Stimulated activated CD4-positive, alpha-beta T cell treated with anti-CD3 and anti-CD28 coated beads, Interleukin-4, amount 100 ng/mL, for 4 hours (primary cell): ENCODE measurements at places on chromosomes 12 and 14.

GRCh38 chr14:98069712-98070171 lies 1202.3 kb downstream of the BCL11B start:
- DNase-seq, result no peak

DNA sequence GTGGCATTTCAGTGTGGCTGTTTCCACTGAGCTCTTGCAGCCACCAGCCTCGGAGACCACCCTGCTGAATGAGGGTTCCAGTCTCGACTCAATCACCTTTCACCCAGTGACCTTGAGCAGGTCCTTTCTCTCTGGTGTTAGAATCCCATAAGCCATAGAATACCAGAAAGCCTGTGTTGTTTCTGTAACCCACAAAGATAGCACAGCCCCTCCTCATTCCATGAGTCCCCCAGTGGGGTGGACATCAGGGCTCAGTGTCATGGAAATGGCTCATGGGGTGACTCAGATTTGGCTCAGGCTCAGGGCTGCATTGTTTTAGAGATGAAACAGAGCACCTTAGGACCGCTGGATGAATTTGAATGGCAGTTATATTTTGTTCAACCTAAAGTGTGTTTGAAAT lies 171.5 kb downstream of the PTPN11 start:
- no peak for DNase-seq

GRCh38 chr12:94679554-94680195 lies 29.3 kb upstream of the TMCC3 start:
- no peak for DNase-seq

DNA sequence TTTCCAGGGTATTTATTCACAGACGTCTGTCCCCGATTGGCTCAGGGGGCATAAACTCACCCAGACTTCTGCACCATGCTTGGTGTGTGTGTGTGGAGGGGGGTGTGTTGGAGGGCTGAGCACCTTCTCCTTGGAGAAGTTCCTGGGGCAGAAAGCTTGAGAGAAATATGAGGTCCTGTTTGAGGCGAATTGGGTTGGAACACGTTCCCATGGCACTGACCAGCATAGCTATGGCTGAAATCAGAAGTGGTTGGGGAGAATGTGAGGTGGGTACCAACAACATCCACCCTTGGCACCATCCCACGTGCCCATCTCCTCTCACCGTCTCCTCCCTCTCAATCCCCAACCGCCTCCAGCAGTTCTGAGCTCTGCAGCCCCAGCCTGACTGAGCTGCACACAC lies 16.0 kb upstream of the GPATCH2L start:
- no peak for DNase-seq

DNA sequence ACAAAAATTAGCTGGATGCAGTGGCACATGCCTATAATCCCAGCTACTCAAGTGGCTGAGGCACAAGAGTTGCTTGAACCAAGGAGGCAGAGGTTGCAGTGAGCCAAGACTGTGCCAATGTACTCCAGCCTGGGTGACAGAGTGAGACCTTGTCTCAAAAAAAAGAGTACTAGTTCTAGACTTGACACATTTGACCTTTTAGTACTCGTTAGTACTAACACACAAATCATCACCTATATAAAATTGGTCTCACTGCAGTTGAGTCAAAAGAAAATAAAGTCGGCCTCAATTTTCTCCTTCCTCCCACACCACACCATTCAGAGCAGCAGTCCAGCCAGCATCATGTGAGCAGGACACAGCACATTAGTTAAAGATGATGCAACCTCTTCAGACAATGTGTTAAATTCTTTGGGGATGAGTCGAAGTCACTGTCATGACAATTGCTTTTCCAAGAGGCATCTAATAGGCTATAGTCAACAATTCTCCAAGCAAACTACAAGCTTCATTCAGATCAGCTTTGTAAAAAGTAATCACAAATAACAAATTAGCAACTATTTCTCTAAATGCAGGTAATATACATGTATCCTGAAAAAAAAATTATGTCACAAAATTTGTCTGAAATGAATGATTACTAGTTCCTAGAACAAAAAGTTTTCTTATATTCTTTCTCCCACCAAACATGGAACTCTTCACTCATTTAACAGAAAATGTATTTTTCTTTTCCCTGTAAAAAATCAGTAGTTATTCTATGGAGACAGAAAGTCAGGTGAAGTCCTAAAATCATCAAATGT lies 55.6 kb downstream of the CLIP1 start:
- no peak for DNase-seq

DNA sequence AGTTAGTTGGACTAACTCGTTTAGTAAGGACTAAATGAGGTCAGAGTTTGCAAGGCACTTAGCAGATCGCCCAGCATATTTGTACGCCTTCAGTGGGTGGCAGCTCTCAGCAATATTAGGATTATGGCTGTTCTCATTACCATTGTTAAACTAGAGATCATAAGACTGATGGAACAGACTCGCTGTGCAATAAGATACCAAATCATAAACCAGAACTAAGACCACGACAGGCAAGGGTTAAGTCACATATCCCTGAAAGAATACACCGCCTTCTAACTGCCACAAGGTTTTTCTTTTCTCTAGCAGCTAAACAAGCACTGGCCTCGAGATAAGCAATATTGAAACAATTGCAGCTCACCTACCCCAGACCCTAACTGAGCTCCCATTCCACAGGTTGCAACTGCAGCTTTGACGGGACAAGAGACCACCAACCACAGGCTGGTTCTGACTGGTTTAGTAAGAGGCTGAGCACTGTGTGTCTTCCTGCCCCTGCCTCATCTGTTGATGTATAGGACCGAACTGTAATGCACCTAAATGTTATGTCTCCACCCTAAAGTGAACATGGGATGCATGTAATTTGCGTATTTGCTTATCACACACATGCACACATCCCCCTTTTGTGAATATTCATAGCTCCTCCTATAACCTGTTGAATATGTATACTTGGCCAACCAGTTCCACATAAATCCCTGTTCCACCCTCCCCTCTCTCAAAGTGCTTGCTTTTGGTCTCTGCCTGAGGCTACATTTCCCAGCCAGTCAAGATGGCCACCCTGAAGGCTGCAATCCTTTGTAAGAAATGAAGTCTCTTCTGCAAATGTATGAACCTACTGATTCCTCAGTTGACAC lies 153.2 kb downstream of the CALM1 start:
- DNase-seq, result no peak

- no peak for DNase-seq
Observed at GRCh38 chr12:79662046-79662811, 28.5 kb downstream of the PAWR start.

GRCh38 chr12:121443911-121444841 lies 44.3 kb downstream of the RNF34 start:
- no peak for DNase-seq

DNA sequence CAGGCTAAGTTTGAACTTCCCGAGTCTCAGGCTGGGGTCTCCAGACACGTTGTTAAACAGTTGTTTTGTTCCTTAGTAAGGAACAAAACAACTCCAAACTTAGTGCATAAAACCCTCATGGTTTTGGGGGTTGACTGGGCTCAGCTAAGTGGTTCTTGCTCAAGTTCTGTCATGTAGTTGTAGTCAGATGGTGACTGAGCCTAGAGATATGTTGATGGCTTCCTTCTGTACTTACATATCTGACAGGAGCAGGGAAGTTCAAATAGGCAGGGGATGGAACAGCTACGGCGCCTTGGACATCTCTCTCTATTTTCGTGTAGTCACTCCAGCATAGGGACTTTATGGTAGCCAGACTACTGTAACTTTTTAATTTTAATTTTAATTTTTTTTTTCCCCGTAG lies 45.7 kb downstream of the SPATS2 start:
- DNase-seq, result no peak

- no peak for DNase-seq
Observed at GRCh38 chr12:47725091-47725772, at the start of gene ENDOU. Gene ENDOU (minus strand): TSS chr12:47725490. CDS start chr12:47725413, 77 bp downstream.

GRCh38 chr12:21818627-21819026 lies 44.1 kb upstream of the KCNJ8 start:
- DNase-seq, result no peak

- DNase-seq, result no peak
Observed at GRCh38 chr12:57541001-57541400, 6.0 kb downstream of the DCTN2 start.

- no peak for DNase-seq
Observed at GRCh38 chr14:40983604-40984003, 623.1 kb upstream of the LRFN5 start.

DNA sequence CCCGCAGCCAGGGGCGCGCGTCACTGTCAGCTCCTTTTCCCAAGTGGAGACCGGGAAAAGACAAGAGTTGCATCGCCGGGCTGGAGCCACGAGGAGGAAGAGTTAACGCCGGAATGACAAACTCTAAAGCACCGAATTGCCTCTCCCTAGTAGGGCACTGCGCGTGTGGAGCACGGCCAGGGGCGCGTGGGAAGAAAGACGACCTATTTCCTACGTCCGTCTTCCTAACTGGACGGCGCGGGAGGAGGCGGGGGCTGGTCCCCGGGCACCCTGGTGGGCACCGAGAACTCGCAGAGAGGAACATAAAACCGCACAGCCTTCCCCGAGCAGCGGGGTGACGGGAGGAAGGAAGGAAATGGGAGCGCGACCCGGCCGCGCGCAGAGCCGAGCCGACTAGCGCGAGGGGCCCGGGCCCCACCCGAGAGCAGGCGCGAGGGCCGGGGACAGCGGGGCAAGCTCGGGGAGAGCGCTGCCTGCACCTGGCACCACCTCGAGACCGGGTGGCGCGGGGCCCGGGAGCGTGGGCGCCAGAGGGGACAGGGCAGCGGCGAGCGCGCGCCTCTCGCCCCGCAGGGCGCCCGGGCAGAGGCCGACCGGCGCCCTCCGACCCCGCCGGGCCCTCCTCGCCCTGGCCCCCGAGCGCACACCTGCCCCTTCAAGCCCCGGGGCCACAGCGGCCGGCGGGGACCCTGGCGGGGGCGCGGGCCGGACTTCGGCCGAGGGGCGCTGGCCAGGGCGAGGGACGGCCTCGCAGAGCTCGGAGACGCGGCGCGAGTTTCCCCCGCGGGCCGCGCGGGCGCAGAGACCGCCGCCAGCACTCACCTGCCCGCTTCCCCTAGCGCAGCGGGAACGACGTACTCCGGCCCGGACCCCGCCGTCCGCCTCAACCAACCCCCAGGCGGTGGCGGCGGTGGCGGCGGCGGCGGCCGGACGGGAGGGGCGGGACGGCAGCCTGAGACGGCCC lies at the start of gene SETD3:
TSS of gene SETD3 (minus strand) at position 954 of the 964 bp plus-strand sequence. CDS start 15,054 bp downstream, outside the sequence.
- peak; percentile 28 for DNase-seq

DNA sequence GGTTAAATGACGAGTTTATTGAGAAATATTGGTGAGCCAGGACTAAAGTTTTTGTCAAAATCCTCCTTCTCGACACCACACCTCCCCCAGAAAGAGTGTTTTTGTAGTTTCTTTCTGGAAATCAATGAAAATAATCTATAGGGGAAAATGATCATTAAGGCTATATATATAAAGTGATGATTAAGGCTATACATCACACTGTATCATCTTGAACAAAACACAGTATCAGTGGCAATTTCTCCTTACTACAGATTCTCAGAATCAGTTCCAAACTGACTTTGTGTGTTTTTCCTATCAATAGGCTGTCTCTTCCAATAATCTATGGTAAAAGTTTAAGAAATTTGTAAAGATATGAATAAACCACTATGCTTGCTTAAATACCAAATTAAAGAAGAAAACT lies 81.7 kb downstream of the IFNG-AS1 start:
- DNase-seq, result no peak

DNA sequence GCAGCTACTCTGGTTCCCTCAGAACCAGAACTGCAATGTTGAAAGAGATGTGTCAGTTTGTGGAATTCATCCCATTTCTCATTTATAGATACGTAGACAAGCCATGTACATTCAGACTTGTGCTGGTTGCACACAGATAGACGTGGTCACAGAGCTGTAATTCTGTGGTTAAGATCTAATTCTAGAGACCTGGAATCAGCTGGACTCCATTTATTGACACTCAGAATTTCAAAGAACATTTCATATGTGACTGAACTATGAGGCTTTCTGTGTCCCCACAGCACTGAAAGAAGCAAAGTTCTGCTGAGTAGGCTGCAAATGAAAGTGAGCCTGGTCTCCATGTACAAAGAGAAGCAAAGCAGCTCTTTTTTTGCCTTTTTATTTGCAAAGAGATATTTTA lies 220.2 kb upstream of the NAV3 start:
- no peak for DNase-seq

- no peak for DNase-seq
Observed at GRCh38 chr14:91693346-91693745, 38.5 kb downstream of the CATSPERB start.

DNA sequence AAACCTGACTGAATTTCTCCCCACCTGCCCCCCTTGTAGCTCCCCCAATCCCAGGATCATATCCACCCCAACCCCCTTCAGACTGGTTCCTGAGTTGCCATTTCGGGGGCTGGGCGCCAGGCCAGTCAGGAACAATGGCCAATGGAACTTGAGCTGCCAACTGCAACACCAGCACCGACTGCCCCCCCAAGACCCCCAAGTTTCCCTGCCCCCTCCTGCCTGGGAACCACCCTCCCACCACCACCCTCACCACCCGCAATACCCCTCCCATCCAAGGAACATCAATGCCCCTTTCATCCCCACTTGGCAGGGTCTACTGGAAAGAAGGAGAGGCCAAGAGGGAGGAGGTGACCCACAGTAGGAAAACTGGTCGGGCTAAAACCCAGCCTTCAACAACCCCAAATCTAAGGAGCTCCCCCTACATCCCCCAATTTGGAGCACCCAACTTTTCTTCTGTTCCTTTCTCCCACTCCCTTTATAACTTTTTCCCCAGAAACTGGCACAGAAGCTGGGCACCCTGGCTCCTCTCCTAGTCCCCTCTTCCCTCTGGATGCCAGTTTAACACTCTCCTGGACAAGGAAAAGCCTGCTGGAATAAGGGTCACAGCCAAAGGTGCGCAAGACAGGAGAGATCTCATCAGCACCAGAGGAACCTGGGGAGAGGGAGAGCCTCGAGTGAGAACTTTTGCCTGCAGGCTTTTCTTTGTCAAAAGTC lies 1.6 kb upstream of the NDRG2 start:
- DNase-seq, result no peak

DNA sequence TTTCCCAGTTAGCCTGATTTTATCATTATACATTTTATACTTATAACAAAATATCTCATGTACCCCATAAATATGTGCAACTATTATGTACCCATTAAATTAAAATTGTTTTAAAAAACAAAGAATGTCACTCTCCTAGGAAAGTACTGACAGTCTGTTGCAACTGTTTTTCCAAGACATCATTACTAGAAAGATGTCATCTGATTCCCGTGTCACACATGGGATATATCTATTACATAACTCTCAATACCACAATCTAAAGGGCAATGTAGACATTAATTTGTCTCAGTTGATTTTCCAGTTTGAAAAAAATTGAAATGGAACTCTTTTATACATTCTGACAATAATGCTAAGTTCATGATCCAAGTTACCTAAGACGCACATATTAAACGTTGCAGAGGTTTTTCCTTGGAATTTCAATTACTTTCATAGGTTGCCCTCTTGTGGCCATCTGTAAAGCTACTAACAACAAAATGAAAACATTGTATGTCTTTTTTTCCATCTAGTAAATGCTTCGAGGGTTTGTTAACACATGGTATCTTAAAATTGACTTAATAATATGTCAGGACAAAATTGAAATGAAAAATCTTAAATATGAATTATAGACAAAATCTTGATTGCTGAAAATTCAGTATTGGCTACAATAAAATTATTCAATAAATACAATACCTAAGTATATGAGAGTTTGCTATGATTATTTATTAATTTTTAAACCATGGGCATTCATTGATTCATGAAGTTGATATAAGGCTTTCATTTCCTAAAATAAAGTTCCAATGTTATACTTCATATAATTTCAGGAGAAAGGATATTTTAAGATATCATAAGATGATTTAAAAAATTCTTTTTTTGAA lies 131.6 kb downstream of the PPFIA2 start:
- DNase-seq, result no peak
